Stimulated activated CD4-positive, alpha-beta T cell treated with anti-CD3 and anti-CD28 coated beads, Interleukin-1b, Interleukin-23, amount 100 ng/mL, for 24 hours (primary cell): ENCODE measurements at places on chromosomes 1 and 21.

DNA sequence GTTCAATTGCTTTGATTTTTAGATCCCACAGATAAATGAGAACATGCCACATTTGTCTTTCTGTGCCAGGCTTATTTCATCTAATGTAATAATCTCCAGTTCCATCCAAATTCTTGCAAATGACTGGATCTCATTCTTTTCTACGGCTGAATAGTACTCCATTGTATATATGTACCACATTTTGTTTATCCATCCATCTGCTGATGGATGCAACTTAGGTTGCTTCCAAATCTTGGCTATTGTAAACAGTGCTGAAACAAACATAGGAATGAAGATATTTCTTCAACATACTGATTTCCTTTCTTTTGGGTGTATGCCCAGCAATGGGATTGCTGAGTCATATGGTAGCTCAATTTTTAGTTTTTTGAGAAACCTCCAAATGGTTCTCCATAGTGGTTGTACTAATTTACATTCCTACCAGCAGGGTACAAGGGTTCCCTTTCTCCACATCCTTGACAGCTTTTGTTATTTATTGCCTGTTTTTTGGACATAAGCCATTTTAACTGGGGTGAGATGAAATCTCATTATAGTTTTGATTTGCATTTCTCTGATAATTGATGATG lies 344.4 kb downstream of the KCTD3 start:
- DNase-seq, result no peak

- DNase-seq, result no peak
Observed at GRCh38 chr1:48876330-48876785, 99.7 kb upstream of the BEND5 start.

GRCh38 chr1:6785728-6786505 lies 663 bp downstream of the CAMTA1 start:
- no peak for DNase-seq

DNA sequence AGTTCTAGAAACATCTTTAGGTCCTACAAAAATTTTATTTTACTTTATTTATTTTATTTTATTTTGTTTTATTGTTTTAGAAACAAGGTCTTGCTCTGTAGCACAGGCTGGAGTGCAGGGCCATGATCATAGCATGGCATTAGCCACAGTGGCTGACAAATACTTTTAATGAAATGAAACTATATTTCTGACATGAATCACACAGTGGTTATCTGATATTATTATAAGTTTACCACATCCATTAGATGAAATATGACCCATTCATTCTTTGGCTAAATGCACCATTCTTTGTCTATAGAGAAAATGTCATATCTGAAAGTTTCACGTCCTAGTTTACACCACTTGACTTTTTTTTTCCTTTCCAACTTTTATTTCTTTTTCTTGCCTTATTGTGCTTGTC lies 613.4 kb upstream of the ADAMTS5 start:
- no peak for DNase-seq

DNA sequence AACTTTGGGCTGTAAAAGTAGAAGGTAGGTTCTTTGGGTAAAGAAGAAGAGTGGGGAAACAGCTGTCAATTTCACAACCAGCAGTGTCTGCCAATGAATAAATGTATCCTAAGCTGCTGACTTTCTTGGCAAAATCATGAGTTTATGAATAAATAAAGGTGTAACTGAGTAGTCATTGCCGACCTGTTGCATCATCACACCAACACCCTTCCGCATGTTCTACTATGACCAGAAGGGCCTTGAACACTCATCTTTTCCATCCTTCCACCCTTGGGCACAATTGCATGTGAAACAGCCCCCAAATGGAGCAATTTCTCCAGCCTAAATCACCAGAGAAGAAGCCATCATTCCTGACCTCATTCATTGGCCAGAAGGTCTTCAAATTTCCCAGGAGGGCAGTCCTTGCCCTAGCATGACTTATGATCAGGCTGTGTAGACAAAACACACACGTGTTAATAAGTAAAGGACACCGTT lies 31.2 kb upstream of the QSOX1 start:
- no peak for DNase-seq

DNA sequence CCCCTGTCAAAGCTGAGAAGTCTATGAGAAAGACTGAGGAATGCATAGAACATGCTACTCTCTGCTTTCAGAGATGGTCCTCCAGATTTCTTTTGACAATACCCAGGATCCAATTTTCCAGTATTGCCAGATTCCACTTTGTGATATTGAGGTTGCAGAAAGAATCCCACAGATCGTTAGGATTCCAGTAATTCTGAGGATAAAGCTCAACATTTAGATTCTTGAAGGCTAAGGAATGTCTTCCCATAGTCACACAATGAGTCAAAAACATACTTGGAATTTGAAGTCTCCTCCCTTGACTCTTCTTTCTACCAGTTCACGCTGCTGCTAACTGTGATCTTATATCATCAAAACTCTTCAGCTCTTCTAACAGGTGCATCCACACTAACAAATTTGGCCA lies 57.1 kb downstream of the TNFSF18 start:
- no peak for DNase-seq

- DNase-seq, result peak; percentile 57
Observed at GRCh38 chr1:25820247-25821111, 725 bp downstream of the MTFR1L start.

DNA sequence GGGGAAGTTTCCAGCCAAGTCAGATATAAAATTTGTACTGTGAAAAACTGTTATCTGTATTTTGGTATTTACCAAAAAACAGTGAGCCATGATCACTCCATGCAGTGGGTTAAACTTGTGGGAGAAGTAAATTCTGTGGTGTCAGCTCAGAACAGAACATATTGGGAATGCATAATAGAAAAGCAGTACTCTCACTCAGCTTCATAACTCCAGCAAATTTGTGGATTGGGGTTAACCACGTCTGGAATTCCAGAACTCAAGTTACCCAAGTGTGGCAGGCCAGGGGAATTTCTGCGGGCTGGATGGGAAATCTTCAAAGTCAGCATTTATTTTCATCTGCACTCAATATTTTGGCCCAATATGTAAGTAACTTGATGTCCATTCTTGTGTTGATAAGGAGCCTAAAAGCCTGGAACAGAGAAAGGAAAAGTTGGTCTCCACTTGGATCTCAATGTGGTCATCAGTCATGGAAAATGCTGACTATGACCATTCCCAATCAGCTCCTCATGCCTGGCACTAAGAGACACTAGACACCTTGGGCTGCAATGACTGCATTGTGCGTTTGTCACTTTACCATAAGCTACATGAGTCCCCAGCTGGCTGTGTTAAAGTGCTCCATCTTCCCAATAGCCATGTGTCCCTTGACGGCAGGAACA lies 39.1 kb upstream of the ENAH start:
- no peak for DNase-seq

DNA sequence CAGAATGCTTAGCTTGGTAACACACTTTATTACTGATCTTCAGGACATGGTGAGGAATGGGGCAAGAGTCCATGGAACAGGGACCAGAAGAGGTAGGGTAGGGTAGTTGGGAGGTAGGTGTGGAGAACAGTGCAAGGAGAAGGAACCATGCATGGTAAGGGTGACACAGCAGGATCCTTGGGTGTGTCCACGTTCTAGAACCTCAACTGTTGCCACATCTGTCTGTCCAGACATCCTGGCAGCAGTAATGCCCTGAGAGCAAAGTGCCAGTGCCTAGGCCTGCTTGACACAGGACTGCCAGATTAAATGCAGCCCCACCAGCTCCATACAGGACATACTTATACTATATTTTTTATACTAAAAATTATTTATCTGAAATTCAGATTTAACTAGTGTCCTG lies 13.9 kb downstream of the DMAP1 start:
- no peak for DNase-seq

GRCh38 chr1:6888268-6888667 lies 103.0 kb downstream of the CAMTA1 start:
- DNase-seq, result no peak

DNA sequence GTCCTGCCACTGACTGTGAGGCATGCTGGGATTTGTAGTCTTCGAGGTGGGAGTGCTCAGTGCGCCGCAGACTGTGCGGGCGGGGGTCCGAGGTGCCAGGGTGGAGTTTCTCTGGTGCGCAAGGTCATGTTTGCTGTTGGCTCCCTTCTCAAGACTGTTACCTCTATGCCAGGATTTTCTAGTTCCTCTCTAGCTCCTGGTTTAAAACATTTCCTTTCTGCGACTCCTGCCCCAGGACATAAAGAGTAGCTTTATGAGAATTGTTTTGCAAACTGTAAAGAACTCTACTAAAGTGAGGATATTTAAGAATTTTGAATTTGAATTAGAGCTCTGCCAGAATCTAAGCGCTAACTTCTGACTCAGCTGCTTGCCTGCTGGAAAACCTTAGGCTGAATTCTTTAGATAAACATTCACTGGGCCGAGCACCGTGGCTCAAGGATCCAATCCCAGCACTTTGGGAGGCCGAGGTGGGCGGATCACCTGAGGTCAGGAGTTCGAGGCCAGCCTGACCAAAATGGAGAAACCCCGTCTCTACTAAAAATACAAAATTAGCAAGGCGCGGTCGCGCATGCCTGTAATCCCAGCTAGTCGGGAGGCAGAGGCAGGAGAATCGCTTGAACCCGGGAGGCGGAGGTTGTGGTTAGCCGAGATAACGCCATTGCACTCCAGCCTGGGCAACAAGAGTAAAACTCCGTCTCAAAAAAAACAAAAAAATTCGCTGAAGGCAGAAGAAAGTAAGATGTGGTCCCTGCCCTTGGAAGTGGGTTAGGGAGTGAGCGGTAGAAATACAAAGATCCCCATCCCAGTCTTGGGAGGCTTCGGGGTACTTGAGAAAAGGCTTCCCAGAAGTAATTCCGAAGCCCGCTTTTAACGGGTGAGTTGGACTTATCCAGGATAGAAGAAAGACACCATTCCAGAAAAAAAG lies 992 bp upstream of the USP48 start:
- DNase-seq, result no peak

GRCh38 chr1:106880226-106880625 lies 176.2 kb upstream of the PRMT6 start:
- DNase-seq, result no peak

DNA sequence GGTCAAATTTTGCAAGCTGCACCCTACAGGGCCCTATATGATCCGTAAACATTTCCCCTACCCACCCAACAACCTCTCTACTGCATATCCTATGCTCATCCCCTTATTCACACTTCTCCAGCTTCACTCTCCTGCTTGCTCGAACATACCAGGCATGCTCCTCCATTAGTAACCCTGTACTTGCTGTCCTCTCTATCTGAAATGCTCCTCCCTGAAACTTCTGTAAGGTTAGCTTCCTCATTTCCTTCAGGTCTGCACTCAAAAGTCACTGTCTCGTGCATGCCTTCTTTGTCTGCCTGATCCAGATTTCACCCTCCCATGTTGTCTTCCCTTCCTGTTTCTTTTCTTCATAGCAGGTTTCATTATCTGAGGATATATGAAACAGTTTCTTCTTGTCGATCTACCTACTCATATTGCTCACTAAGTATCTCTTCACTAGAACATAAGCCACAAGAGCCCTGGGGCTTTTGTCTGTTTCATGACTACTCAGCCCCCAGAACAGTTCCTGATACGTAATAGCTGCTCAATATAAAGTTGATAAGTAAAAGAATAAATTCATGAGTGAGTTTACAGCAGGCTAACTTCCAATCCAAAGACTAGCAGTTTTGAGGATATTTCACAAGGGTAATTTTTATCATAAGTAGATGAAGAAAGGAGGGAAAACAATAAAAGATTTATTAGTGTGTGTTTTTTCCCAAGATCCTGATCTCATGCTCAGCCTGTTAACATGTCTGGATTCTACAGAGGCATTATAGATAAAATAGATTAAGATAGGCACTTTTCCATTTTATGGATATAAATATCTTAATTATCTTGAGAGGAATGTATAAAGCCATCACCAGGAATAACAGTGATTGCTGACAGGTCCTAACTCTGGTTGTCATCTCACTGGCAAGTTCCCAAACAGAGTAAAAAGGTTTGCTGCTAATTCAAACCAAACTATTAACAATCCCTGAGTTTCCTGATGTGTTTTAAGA lies 392.5 kb upstream of the ESRRG start:
- DNase-seq, result no peak

GRCh38 chr1:56255516-56256152 lies 323.7 kb downstream of the PLPP3 start:
- DNase-seq, result no peak

GRCh38 chr1:27366113-27366410 lies 699 bp downstream of the MAP3K6 start:
- no peak for DNase-seq

GRCh38 chr1:79614762-79615161 lies 608.2 kb upstream of the ADGRL4 start:
- DNase-seq, result no peak

DNA sequence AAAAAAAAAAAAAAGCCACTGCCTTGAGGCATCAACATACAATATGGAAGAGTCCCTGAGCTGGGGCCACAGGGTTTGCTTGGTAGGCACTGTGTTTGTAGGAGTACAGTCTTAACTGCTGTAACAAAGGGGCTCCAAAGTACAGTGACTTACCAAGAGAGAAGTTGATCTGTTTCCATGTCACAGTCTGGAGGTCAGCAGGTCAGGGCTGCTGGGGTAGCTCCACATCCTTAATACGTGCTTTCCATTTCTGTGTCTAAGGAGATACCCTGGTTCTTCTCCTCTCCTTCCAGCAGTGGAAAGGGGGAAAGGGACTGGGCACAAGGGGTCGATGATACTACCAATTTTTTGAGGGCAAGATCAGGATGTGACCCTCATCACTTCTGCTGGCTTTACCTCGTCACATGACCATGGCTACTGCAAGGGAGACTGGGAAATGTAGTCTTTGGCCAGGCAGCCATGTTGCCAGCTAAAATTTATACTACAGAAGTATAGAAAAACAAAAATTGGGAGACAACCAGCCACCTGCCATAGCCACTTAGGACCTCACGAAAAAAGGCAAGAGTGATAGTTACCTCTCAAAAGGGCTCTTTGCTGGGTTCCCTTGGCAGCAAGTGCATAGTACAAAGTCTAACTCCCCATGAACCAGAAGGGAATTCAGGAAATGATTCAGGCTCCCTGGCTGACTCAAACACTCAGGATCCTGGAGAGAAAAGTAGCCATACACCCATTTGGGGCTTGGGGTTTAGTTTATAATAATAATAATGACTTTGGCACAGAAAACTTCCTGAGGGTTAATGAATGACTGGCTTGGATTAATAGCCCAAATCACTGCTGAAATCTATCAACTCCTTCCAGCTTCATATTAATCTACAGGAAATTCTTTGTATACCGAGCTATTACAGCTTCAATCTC lies 52.7 kb upstream of the ATP5PO start:
- DNase-seq, result no peak

DNA sequence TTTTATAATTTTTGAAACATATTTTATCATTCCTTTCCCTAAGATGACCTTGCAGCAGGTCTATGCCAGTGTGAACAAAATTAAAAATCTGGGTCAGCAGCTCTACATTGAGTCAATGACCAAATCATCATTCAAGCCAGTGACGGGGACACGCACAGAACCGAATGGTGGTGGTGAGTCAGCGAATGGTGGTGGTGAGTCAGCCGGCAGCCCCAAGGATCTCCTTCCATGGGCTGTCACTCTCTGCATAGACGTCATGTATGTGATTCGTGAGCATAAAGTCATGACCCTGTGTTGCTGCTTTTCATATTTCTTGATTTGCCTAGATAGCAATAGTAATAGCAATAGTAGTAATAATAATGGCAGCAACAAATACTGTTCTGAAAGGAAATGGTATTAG lies 26.3 kb downstream of the PER3 start:
- peak; percentile 21 for DNase-seq
